ENCODE measurements at places on chromosomes 12 and 14.

- no peak for DNase-seq
Observed at GRCh38 chr12:15322164-15323061, at the start of gene PTPRO. Gene PTPRO, plus strand, starts transcription at chr12:15322508.

- no peak for DNase-seq
Observed at GRCh38 chr14:99067927-99068326, 204.1 kb downstream of the BCL11B start.

- DNase-seq: no peak
Observed at GRCh38 chr14:54589076-54589475, 22.1 kb downstream of the SAMD4A start.

GRCh38 chr14:23245282-23245681 lies 7.5 kb downstream of the RNF212B start:
- DNase-seq: no peak

DNA sequence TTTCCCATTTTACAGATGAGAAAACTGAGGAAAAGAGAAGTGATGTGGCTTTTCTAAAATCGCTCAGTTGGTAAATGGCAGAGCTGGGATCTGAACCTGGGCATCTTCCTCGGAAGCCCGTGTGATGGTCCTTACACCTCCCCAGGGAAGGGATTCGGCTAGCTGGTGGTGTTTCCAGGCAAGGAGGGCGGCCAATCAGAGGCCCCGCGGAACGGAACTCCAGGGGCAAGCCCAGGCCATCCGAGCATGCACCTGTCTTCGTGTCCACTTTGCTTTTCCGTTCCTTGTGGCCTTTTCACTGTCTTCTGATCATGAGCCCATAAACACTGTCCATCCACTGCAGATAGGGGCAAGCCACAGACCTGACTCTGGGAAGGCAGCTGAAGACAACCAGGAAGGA lies 114.8 kb upstream of the TMEM132D start:
- DNase-seq: no peak

DNA sequence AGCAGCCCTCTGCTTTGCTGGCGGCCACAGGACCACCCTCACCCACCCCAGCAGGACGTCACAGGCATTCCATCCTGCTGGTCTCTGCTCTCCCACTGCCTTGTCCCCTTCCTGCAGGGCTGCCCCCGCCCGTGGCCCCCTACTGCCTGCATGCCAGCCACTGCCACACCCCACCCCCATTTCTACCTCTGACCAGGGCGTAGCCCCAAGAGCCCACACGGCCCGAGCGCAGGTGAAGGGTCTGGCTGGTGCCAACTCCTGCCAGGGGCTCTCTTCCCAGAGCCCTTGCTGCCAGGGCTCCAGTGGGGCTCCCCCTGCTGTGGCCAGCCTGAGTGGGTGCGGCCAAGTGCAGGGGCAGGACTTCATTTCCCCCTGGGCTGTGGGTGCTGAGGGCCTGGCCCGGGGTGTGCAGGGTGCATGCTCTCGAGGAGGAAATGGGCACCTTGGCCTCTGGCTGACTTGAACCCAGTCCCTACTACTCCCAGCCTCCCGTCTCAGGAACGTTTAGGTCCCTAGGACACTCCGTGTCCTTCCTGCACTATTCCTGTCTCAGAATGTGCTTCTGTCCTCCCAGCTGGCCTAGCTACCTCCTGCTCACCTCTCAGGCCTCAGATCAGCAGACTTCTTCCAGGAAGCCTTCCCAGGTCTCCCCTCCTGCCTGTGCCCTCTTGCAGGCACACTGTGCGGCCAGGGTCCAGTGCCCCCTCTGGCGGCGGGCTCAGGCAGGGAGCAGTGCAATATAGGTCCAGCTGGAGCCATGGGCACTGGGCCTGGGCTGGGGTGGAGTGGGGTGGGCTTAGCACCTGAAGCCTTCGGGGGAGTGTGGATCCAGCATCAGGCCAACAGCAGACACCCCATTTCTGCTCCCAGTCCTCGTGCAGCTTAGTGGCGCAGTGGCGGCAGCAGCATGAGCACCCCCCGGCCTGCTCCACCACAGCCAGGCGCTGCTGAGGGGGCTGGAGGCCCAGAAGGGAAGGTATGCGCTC lies 1.4 kb downstream of the LBHD2 start:
- no peak for DNase-seq

DNA sequence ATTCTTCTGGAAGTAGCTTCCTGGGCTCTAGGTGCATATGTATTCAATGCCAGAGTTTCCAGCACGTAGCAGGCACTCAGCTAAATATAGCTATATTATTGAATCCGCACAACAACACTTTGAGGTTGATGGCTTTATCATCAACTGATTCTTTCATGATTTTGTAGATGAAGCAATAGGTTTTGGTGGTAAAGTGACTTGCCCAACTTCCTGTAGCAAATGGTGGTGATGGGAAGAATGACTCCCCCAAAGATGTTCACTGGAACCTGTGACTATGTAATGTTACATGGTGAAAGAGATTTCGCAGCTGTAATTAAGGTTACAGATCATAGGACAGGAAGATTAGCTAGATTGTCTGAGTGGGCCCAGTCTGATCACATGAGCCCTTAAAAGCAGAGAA lies 3.2 kb downstream of the TDRD9 start:
- no peak for DNase-seq

GRCh38 chr14:51095854-51096823 lies 1.2 kb upstream of the TRIM9 start:
- DNase-seq: no peak

DNA sequence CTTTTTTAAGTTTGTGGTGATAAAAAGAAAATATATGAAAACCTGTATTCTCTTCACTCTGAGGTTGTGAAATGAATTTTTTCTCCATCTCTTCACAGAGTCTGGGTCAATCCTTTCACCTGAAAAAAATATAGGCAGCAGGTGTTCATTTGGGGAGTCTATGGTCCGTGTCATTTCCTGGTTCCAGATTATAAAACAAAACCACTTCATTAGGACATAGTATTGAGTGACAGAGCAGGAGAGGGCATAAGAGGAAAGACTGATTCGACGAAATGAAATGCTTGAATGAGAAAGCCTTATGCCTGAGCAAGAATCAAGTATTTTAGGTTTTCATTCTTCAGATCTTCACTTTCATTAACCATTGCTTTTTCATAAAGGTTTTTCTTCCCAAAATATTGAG lies 51.8 kb upstream of the NUAK1 start:
- DNase-seq: no peak

GRCh38 chr14:71834284-71835204 lies 97.7 kb upstream of the RGS6 start:
- no peak for DNase-seq

GRCh38 chr14:77804592-77804991 lies 4.7 kb downstream of the ADCK1 start:
- DNase-seq: no peak

DNA sequence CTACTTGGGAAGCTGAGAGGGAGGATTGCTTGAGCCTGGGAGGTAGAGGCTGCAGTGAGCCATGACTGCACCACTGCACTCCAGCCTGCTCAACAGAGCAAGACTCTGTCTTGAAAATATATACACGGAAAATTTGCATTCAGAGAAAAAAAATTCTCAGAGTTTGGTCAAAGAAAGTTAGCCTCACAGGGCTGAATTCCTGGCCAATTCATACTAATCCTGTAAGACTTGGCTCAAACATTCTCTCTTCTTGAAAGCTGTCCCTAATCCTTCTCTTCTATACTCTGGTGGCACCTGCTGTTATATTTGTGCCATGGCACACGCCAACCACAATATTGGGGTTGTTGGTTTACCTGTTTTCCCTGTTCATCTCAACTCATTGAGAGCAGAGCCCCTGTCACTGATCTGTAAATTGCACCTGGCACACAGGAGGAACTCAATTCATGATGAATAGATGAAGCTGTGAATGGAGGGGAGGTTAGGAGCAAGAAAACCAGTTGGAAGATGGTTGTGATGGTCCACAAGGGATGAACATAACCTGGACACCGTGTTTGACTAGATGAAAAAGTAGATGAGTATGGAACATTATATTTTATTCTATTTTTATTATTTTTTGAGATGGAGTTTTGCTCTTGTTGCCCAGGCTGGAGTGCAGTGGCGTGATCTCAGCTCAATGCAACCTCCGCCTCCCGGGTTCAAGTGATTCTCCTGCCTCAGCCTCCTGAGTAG lies 36.8 kb upstream of the SPTSSA start:
- no peak for DNase-seq

- no peak for DNase-seq
Observed at GRCh38 chr12:50517421-50518048, 12.8 kb downstream of the DIP2B start.

DNA sequence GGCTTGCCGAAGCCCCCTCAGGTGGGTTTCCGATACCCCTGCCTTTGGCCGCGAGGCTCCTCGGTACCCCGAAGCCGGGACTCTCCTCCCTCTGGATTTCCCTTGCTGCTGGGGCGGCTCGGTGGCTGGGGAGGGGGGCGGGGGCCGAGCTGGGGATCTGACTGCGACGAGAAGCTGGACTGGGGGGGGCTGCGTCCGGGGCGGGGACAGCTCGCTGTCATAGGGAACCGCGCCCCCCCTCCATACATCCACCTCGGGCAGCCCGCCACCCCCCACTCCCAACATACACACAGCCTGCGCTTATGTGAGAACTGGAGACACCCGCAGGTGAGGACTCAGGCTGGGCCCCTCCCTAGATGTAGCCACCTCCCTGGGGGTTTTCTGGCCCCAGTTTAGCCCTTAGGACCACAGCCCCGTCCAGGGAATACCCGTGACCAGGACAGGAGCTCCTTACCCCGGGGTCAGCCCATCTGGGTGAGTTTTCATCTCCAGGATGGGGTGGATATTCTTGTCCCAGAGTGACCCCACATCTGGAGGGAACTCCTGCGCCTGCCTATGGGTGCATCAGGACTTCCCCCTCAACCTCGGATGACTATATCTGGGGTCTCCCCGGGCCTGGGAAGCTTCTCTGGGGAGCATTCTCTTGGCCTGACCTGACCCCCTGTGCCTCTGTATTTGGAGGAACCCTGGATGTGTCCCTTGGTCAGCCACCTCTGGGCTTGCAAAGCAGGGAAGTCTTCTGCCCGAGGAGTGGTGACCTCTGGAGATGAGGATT lies 687 bp downstream of the ASIC1 start:
- DNase-seq: no peak

GRCh38 chr14:94126800-94127199 lies 2.6 kb downstream of the IFI27L2 start:
- DNase-seq: no peak

- DNase-seq: no peak
Observed at GRCh38 chr12:46388427-46389021, 16.0 kb upstream of the SLC38A2 start.

DNA sequence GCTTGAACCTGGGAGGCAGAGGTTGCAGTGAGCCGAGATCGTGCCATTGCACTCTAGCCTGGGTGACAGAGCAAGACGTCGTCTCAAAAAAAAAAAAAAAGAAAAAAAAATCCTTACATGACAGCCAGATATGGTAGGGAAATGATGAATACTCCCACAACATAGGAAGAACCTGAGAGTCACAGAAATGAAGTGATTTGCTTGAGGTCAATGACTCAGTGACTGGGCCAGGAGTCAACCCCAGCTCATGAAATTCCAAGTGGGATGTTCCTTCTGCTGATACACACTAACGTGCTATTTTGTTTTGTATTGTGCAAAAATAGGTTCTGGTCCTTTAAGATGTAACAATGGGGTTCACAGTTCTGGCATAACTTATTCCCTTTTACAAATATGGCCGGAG lies 9.0 kb downstream of the RHOF start:
- peak; percentile 70 for DNase-seq

GRCh38 chr12:120283318-120283717 lies 8.4 kb downstream of the RNU4-2 start:
- DNase-seq: no peak

DNA sequence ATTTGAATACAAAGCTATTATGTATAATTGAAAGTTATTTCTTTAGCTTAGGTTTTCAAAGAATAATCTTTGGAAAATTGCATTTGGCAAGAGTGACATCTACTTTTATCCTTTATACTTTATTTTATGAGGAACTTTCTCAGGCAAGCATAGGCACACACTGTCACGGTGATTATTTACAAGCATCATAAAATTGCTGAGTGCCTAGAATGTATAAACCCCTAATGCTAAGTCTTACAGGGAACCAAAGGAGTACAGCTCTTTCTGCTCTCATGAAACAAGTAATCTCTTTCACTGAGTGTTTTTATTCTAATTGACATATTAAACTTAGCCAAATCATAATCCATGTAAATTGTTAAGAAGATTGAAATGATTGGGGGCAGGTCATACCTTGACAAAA lies 154.9 kb downstream of the FSCB start:
- no peak for DNase-seq

DNA sequence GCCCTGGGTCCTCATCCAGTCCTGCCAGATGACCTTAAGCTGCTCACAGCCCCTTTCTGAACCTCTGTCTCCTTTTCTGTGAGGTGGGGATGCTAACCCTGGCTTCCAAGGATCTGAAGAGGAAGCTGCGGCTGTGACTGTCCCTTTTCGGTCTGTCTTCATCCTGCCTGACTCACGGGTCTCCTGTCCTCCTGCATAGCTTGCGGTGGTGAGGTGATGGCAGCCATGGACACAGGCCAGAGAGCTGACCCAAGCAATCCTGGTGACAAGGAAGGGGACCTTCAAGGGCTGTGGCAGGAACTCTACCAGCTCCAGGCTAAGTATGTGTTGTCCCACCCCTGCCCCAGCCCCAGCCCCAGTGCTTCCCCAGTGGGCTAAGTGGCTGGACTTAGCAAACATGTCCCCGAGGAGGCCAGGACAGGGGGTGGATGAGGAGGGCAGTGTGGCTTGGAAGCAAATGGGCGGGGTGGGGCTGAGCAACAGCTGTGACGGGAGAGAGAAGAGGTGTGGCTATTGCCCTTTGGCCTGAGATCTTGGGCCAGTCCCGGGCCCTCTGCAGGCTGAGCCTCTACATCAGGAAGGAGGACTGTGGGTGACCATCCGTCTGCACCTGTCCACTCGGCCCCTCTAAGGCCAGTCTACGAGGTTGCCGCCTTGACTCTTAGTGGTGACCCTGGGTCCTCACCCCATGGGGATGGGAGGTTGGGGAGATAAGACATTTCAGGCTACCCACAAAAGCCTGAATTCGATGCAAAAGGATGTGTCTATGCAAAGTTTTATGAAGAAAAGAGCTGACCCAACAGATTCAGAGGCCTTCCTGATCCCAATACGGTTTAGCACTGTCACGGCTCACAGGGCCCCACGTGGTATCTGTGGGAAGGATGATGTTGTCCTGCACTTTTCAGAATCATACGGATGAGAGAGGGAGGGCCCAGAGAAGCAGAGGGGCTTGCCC lies 1.1 kb downstream of the CCDC197 start:
- DNase-seq: no peak

- DNase-seq: no peak
Observed at GRCh38 chr14:60353420-60353819, 104.4 kb downstream of the PPM1A start.

- no peak for DNase-seq
Observed at GRCh38 chr12:46260913-46261476, 7.8 kb downstream of the SLC38A1 start.

- no peak for DNase-seq
Observed at GRCh38 chr12:82174383-82174782, 183.8 kb downstream of the CCDC59 start.

- peak; percentile 3 for DNase-seq
Observed at GRCh38 chr12:115444346-115444745, 760.4 kb upstream of the TBX3 start.

GRCh38 chr12:119060847-119061796 lies 79.8 kb downstream of the SRRM4 start:
- DNase-seq: no peak

Data from AG09309 (cell line).